ENCODE measurements at places on chromosomes 3 and 15.

DNA sequence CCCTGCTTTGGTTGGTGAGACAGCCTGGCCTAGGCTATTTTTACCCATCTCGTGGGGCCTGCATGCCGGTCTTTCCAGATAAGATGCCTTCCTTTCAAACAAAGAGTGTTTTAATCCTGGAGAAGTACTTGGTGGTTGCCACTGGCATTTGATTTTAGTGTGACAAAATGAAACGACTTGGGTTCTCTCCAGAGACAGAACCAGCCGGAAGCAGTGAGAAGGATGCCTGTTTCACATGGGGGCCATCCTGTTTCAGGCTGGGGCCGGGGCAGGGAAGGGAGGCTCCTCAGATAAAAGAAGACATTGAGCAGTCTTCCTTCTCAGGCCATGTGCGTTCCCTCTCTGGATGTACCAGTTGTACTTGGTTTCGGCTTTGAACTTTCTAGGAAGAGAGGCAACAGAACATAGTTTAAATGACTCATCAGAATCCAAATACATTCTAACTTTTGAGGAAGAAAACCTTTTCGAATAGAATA is 74.9 kb downstream of the TOP2B start:
- DNase-seq, result no peak

GRCh38 chr15:61112231-61112630 is 116.9 kb downstream of the RORA start:
- no peak for DNase-seq

GRCh38 chr3:110165753-110166152 is 828.4 kb upstream of the DPPA4 start:
- no peak for DNase-seq

DNA sequence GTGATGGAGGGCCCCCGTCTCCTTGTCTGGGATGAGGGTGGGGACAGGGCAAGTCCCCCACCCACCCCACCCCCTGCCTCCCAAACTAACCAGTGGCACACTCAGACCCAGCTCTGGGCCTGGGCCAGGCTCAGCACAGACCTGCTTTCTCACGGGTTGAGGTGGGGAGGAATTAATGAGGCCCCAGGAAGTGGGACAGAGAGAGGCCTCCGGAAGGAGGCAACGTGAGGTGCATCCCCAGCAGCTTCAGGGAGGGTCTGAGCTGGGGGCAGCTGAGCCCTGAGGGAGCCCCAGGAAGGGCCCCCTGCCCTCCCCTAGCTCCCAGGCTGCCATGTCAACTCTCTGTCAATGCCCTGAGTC is 15.0 kb upstream of the GNAI2 start:
- no peak for DNase-seq

DNA sequence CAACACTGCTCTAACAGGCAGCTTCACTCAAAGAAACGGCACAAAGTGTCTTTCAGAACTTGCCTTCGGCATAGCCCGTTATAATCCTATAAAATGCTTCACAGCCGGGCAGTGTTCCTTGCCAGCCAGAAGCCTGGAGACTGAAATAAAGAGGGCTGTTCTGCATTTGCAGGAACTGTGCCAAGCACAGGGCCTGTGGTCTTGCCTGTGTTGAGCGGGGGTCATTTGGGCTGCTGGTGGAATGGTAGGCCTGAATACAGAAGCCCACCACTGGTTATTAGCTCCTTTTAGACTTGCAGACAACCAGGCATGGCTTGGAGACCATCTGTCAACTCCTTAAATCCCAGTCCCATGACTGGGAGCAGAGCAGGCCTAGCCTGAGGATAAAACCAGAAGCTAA is 4.7 kb upstream of the ARHGEF3 start:
- DNase-seq, result no peak

DNA sequence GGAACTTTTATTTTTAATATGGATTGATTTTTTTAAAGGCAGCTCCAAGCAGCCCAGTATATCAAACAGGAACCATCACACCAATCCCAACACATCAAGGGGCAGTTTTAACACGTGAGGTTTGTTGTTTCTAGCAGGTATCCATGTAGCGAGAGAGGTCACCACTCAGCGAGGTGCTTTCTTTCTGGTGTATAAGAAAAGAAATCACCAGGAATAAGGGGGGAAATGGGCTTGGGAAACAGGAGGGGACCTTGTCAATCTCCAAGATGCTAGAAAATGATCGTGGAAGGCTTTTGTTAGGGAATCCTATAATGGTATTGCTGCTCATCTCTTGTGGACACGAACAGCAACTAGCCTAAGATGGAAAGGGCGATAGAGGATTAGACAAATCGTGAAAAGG is 402.9 kb upstream of the ATP11B start:
- no peak for DNase-seq
